ENCODE measurements at places on chromosomes 2 and 18.

DNA sequence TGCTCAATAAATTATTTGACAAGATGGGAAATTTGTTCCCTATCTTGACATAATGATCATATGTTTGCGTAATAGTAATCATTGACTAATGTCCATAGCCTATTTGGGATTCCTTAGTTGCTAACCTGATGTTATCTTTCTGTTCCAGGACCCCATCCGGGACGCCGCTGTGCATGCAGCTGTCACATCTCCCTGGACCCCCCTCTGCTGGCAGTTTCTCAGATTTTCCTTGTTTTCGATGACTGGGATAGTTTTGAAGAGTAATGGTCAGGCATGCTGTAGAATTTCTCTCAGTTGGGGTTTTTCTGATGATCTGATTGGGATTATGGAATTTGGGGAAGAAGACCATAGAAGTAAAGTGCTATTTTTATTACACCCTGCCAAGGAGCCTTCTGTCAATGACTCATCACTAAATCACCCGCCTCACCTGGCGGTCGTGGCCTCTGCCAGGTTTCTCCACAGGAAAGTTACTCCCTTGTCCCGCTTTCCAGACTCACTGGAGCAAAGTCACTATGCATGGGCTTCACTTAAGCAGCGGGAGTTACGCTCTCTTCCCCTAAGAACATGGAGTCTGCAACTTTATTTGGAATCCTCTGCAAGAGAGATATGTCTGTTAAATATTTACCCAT, 19.9 kb upstream of the TMEM18 start:
- DNase-seq = no peak

- DNase-seq = no peak
Observed at GRCh38 chr2:127722807-127723206, 21.5 kb downstream of the SFT2D3 start.

- no peak for DNase-seq
Observed at GRCh38 chr2:24461685-24462084, 29.4 kb upstream of the NCOA1 start.

- DNase-seq = no peak
Observed at GRCh38 chr2:120590841-120591240, 144.8 kb upstream of the GLI2 start.

GRCh38 chr18:79681484-79682387, 2.1 kb downstream of the CTDP1 start:
- peak; percentile 36 for DNase-seq

DNA sequence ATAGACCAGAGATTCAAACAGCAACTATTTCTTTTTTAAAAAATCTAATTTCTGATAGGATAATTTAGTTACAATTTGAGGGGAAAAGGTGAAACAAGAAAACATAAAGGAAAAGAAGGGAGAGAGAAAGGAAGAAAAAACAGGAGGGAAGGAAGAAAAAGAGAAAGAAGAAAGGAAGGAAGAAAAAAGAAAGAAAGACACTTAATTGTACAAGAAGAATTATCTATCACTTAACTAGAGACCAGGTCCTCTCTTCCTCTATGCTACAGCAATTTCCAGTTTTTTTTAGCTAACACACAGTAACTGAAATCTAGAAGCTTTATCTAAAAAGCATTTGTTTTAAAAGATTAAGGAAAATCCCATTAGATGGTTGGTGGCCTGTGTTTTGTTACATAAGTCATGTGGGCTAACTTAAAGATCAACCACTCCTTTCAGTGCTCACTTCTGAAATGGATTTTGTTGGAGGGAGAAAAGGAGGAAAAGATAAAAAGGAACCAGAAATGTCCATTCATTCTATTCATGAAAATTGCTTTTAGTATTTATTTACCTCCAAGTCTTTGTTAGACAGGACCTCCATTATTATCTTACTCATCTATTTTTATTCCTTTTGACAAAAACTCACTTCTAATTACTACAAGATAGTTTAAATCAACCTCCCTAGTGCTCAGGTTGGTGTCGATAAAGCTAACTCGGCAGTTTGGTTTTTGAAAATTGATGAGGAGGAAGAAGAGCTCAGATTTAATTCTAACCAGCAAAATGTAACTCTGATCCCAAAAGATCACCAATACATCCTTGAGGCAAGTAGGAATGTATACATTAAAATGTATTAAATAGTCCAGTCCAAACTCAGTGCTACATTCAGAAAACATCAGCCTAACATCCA, 251.5 kb upstream of the FN1 start:
- no peak for DNase-seq

DNA sequence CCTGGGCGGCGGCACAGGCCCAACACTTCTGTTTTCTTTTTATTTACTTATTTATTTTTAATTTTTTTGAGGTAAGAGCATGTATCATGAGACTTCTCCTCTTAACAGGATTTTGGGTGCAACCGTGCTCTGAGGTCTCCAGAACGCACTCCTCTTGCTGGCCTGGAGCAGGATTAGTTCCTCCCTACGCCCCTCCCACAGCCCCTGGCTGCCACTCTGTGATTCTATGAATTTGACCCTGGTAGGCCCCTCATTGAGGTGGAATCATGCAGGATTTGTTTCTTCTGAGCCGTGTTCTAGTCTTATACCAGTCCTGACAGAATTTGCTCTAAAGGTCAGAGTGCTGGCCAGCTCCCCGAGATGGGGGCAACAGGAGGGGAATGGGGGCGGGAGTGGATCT, 106.5 kb upstream of the HS6ST1 start:
- DNase-seq = no peak

- no peak for DNase-seq
Observed at GRCh38 chr2:190327867-190328572, 8.4 kb upstream of the HIBCH start.

DNA sequence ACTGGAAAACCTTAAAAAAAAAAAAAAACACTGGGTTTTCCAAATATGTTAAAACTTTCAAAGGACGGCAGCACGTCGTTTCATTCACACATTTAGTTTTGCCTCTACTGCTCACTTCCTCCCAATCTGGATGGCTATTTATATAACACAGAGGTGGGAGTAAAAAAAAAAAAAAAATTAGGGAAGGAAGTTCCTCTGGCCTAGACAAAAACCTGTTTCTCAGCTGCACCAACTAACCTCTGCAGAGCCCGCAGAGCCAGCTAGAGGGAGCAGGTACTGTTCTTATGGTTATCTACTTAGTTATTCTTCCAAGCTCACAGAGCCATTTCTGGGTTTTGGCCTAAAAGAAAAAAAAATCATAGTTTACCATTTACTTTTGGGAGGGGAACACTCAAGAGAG, 28.1 kb downstream of the SLC1A4 start:
- no peak for DNase-seq

GRCh38 chr2:66522611-66523376, 87.9 kb downstream of the MEIS1 start:
- no peak for DNase-seq

- no peak for DNase-seq
Observed at GRCh38 chr2:165162466-165162865, 41.4 kb downstream of the SCN3A start.

DNA sequence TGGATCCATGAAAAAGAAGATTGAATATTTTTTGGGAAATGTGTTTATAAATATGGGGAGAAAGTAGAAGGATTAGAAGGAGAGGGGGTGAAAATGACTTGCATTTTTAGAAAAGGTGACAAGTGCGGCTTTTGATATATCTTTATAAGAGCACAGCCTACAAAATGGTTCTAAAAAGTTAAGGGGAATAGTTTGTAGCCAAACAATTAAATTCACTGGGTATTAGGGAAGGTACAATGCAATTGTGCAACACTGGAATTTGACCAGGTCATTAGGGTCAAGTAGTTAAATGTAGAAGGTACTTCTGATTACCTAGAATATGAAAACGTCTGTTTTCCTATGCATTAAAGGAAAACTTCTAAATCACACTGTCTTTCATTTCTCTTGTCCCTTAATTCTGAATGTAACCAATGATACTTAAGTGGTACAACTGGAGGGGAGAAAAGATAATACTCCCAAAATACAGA, 44.5 kb upstream of the SERTAD2 start:
- no peak for DNase-seq

DNA sequence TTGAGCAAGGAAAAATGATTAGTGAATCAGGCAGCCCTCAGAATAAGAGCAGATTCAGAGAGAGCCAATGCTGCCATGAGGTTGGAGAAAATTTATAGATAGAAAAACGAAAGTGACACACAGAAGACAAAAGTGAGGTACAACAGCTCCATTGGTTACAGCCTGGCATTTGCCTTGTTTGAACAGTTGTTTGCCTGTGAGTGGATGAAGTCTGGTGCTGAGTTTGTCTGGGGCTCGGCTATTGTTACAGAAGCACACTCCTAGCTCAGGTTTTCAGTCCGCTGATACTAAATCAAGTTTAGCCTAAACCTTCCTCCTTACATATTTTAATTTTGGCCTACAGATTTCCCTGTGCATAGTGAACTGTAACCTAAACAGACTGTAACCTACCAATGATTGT, 387.8 kb upstream of the RAB12 start:
- DNase-seq = no peak

DNA sequence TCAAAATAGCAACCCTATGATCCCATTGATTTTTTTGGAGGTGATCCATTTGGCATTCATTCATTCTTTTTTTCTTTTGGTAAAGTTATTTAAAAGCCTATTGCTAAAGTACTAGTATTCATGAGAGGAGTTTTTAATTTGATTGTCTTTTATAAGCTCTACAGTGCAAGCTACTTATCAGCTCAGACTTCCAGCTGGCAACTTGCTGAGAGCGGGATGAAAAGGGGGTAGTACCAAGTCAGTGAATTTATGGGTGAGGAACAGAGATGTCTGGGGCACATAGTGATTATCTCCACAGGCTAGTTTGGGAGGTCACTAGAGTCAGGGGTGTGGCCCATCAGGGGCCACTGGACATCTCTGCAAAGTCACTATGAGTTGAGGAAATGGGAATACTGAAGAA, 202.4 kb downstream of the PIK3C3 start:
- no peak for DNase-seq

GRCh38 chr2:143698352-143698751, 569.1 kb downstream of the ARHGAP15 start:
- DNase-seq = no peak

- DNase-seq = no peak
Observed at GRCh38 chr18:33195795-33196194, 244.7 kb downstream of the CCDC178 start.

DNA sequence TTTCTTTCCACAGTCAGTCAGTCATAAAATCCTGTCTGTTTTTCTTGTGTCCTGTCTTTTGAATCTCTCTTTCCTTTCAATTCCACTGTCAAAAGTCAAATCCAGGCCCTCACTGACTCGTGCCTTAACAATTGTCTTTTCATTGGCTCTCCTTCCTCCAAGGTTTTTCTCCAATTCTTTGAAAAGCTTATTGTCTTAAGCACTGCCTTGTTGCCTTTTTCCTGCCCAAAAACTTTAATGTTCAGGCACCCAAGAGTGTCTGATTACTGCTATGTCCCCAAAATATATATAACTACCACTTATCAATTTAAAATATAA, 13.9 kb upstream of the SULT1C4 start:
- DNase-seq = no peak

GRCh38 chr18:79645291-79645983, 34.2 kb upstream of the CTDP1 start:
- no peak for DNase-seq

GRCh38 chr2:168475636-168476035, 19.6 kb downstream of the CERS6 start:
- DNase-seq = no peak

DNA sequence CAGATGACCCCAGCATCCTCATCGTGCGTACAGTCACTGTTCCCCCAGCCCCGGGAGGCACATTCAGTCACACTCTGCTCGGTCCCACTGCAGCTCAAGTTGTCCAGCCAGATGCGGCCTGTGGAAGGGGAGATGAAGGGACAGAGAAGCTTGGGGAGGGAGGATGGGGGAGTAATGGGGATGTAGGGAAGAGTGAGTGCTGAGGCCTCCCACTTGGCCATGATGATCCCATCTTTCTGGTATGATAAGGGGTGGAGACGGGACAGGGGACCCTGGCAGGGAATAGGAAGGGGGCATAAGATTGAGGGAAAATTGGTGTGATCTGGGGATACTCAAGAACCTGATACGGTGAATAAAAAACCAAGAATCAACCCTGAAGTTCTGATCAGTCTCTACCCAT, 3.5 kb downstream of the LOXL3 start:
- no peak for DNase-seq

DNA sequence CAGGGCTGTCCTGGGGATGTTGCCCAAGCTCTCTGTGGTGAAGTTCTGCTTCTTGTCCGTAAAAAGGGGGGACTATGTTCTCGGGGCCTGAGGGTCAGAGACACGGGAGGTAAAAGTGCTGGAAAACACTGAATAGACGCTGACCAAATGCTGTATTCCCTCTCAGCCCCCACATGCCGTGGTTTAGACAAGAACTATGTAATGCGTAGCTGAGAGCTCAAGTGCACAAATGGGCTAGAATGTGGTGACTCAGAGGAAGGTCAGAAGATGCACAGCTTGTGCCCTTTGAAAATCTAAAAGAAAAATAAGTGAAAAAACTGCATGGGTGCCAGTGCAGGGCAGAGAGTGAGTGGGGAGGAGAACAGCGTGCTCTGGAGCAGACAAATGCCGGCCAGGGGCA, 80.3 kb upstream of the MAP4K4 start:
- no peak for DNase-seq

DNA sequence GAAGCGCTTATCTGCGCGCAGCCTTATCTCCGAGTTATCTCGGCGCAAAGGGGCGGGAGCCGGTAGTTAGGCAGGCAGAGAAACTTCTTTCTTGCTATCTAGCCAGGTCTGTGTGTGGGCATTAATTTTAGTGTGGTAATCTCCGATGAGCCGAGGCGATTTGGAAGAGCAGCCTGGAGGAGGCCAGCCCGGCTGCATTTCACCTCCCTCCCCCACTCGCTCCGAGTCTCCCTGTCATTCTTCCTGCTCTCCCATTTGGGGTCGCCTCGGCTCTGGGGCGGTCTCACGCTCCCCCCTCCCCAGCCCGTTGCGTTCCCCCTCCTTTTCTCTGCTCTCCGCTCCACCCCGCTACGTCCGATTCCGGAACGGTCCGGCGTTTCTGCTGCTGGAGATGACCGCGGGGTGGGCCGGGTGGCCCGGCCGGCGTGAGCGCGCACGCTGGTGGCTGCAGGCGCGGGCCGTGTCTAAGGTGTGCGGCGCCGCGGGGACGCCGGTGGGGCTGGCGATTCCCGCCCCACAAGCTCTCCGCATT, 566 bp downstream of the GATA6 start:
- DNase-seq = no peak

- no peak for DNase-seq
Observed at GRCh38 chr2:82027921-82028615, 1723.5 kb upstream of the LRRTM1 start.

- DNase-seq = no peak
Observed at GRCh38 chr18:59344996-59345395, 14.1 kb downstream of the LMAN1 start.

- DNase-seq = no peak
Observed at GRCh38 chr2:160906878-160907277, 253.3 kb upstream of the TANK start.

- no peak for DNase-seq
Observed at GRCh38 chr2:71647356-71647755, 194.0 kb downstream of the DYSF start.

GRCh38 chr2:210540471-210540870, 15.9 kb upstream of the CPS1 start:
- no peak for DNase-seq

GRCh38 chr2:106115250-106115649, 78.9 kb downstream of the UXS1 start:
- no peak for DNase-seq

GRCh38 chr2:88187038-88187676, 17.0 kb downstream of the THNSL2 start:
- no peak for DNase-seq
